ENCODE measurements at places on chromosomes 1 and 21.
A peak's percentile ranks its signal among the peaks of the same experiment; 100 is the strongest.

- no peak for DNase-seq
Observed at GRCh38 chr1:221683681-221684080, 58.2 kb downstream of the DUSP10 start.

- no peak for DNase-seq
Observed at GRCh38 chr1:231310391-231310934, 27.2 kb downstream of the EXOC8 start.

GRCh38 chr21:37357691-37358090, 8.9 kb upstream of the DYRK1A start:
- DNase-seq = no peak

GRCh38 chr1:72122099-72122880, 160.0 kb downstream of the NEGR1 start:
- no peak for DNase-seq

- DNase-seq = peak; percentile 66
Observed at GRCh38 chr1:114002492-114003239, 23.4 kb downstream of the OLFML3 start.

DNA sequence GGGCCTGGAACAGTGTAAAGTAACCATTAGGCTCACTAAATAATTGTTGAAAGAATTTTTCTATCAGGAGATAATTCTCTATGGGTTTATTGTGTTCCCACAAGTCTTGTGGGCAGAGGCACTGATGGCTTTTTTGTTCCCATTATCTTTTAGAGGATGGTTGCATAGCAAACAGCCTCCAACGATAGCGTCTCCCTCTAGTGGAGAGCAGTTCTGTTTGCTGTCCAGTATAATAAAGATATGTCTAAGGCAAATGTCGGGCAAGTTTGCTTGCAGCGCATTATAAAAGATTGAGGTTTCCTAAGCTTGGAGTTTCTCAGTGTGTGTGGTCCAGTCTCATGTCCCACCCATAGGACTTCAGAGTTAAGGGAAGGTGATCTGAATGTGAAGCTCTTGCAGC, 1.3 kb upstream of the SLC6A17 start:
- no peak for DNase-seq

DNA sequence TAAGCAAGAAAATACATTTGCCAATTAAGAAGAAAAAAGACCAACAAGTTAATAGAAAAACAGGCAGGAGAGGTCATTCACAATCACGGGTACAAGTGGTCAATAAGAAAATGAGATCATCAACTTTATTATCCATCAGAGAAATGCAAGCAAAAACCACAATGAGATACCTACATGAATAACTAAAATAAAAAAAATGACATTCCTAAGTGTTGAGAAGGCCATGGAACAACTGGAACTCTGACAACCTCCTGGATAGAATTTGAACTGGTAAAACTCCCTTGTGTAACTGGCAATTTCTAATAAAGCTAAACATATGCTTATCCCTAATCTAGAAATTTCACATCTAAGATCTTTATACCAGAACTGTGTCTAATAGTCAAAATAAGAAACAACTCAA, 135.4 kb upstream of the BACE2 start:
- no peak for DNase-seq

- peak; percentile 14 for DNase-seq
Observed at GRCh38 chr1:237562242-237562823, 328.4 kb downstream of the ZP4 start.

Data from ELF-1 (cell line).